Stimulated activated CD4-positive, alpha-beta T cell treated with anti-CD3 and anti-CD28 coated beads, Interleukin-4, amount 100 ng/mL, for 48 hours (primary cell): ENCODE measurements at places on chromosomes 7 and 10.
A peak's percentile ranks its signal among the peaks of the same experiment; 100 is the strongest.

DNA sequence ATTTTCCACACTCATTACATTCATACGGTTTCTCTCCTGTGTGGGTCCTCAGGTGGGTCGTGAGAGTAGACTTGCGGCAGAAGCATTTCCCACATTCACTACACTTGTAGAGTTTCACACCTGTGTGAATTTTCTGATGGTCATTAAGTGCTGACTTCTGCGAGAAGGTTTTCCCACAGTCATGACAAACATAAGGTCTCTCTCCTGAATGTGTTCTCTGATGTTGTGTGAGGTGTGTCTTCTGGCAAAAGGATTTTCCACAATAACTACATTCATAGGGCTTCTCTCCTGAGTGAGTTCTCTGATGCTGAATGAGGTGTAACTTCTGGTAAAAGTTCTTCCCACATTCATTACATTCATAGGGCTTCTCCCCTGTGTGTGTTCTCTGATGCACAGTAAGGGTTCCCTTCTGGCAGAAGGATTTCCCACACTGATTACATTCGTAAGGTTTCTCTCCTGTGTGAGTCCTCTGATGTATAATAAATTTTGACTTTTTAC, 15.1 kb downstream of the ZNF12 start:
- no peak for DNase-seq

- DNase-seq: no peak
Measured at GRCh38 chr10:70960783-70961570, 72.6 kb upstream of the PCBD1 start.

GRCh38 chr10:14873090-14873760, 5.4 kb upstream of the SUV39H2 start:
- no peak for DNase-seq

DNA sequence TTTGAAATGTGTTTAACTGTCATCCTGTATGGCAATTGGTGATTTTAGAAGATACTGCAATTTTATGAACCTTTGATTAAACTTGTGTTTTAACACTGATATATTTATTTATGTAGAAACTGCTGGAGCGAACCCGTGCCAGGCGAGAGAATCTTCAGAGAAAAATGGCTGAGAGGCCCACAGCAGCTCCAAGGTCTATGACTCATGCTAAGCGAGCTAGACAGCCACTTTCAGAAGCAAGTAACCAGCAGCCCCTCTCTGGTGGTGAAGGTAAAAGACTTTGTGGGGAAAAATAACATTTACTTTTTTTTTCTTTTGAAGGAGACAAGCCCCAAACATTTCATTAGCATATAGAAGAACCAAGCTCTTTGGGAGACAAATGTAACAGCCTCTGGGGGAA, 6.5 kb downstream of the ANLN start:
- DNase-seq: no peak

GRCh38 chr10:71396084-71396710, 523 bp upstream of the CDH23 start:
- peak; percentile 24 for DNase-seq

GRCh38 chr7:98511175-98511574, 105.9 kb upstream of the NPTX2 start:
- no peak for DNase-seq

- DNase-seq: no peak
Measured at GRCh38 chr7:17030559-17030958, 148.8 kb upstream of the AGR3 start.

DNA sequence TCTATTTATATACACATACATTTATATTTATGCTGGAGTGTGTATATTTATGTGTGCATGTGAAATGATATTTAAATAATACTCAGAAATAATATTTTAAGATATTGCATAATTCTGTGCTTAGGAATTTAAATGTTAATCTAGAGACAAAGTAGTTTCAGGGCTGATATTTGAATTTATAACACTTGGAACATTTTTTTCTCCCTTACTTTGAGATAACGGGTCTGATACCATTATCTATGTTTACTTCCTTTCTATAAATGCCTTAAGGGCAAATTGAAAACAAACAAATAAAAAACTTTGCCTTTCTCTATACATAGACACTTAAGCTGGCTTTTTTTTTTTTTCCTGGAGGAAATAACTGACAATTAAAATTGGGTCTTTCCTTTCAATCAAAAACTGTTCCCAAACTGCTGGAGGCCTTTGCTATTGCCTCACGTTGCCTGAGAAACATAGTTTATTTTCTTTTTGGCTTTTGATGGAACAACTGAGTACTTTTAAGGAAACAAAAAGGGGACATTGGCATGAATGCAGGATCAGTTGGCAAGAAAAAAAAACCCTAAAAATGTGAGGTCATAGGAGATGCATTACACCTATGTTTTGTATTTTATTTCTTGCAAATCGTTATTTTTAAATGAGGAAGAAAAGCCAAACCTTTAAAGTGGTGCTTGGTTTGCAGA, 98.7 kb downstream of the ITGA8 start:
- DNase-seq: no peak

DNA sequence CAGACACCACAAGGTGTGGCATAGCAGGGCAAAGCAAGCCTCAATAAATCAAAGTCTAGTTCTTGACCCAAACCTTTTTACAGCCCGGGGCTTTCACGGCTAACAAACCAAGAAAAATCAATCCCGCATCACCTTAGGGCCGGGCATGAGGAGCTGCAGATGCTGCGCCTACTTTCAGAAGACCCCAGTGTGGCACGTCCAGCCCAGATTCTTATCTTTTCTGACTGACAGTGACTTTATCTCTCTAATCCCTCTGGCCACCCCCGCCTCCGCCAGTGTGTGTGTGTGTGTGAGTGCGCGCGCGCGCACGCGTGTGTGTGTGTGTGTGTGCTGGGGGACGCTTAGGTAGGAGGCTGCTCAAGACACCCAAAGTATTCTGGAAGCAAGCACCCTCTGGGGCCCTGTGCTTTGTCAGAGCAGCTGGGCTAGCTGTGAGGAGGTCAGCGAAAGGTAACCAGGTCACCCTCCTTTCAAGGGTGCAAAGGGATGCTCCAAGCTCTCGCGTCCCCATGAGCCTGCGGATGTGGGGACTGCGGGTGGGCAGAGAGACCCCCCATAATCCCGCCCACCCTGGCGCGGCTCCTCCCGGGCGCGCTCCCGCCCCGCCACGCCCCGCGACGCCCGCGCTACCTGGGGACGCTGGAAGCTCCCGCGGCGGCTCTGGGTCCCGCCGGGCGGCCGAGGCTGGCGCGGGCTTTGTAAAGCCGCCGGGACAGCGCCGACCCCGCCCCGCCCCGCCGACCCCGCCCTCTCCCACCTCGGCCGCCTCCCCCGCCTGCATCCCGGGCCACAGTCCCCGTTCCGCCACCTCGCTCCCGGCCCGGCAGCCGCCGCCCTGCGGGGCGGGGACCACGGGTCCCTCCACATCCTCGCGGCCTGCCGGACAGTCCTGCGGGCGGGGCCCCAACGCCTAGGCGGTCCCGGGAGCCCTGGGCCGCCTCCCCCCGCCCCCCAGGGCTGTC, 57.1 kb upstream of the RHOBTB1 start:
- DNase-seq: no peak

- DNase-seq: no peak
Measured at GRCh38 chr7:25454562-25455041, 226.3 kb upstream of the NPVF start.

GRCh38 chr10:47249881-47250280, 50.1 kb upstream of the GDF10 start:
- no peak for DNase-seq

DNA sequence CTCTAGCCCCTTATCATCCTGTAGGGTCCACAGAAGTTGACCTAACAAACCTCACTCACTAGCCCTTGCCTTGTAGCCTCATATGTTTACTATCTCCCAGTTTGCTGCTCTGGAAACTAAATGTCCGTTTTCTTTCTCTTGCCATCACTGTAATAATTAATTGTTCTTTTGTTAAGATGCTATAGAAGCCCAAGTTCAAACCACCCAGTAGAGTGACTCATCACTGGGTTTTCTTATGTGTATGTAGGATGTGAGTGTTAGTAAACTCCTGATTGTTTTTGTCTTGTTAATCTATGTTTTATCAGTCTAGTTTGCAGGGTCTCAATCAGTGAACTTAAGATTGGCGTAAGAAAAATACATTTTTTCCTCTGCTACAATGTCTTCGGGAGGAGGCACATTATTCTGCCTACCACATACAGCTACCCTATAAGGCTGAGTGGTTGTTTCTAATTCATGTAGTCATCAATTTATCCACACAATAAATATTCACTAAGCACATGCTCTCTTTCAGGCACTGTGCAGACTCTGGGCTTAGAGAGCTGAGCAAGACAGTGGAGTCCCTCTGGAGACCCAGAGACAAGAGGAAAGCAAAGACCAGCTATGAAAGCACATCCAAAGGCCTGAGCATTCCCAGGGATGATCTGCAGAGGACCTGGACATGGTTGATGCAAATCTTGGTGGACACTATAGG, 474.1 kb upstream of the AKR1E2 start:
- DNase-seq: no peak

DNA sequence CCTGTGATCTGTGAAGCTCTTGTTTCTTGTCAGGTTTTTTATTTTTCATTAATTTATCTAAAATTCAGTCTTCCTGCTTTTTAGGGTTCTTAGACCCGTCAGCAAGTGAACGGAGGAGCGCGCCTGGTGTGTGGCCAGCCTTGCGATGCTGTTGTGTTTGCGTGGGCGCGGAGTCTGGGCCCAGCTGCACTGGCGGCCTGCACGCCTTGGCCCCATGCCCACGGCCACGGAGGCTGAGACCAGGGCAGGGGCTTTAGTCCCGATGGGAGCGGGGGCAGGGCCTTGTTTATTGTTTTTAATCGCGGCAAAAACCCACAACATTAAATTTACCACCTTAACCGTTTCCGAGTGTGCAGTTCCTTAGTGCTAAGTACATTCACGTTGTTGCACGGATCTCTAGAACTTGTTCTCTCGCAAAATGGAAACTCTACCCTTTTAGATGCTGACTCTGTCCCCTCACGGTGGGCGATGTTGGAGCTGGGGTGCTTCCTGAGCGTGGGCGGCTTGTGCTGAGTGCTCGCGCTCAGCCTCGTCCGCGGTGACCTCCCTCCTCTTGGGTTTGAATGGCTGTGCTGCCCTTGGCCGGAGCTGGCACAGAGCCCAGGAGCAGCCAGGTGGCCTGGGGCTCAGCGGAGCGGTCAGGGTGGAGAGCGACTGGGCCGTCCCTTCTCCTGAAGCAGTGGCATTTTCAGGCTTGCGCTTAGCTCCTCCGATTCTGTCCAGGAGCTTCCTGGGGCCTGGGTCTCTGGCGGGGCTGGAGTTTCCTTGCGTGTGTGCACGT, 69.1 kb downstream of the INPP5A start:
- no peak for DNase-seq

- DNase-seq: no peak
Measured at GRCh38 chr10:72370201-72370722, 15.5 kb upstream of the DNAJB12 start.

DNA sequence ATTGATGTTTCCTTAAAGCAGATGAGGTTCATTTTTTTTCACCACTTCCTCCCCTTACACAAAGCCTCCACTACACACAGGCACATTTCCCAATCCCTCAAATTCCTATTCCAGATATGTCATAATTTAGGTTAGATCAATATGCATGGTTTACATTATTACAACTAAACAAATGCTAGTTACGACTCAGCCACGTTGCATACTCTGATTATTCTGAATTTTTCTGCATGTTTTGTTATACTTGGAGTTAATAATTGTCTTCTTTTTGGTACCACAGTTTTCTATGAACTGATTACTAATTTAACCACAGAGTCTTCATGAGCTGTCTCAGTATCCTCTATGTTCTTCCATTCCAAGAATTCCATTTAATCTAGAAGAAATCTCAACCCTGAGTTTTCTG, 4.4 kb upstream of the BICC1 start:
- DNase-seq: no peak

DNA sequence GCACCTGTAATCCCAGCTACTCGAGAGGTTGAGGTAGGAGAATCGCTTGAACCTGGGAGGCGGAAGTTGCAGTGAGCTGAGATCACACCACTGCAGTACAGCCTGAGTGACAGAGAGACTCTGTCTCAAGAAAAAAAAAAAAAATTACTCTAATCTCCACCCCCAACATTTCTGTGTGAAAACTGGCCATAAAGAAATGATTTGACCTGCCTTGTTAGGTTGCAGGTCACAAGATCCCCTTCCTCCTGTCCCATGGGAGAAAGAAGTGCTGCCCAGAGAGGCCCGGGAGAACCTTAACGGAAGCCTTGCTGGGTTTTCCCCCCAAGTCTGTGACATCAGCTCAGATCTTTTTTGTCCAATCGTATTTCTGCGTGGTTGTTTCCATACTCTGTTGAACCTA, 8.7 kb upstream of the CALHM1 start:
- no peak for DNase-seq

GRCh38 chr7:29019896-29020295, 61.8 kb upstream of the TRIL start:
- no peak for DNase-seq

GRCh38 chr10:12539350-12540164, 190.2 kb downstream of the CAMK1D start:
- DNase-seq: no peak
